Left ventricle myocardium inferior (tissue), 1 donor: ENCODE measurements at places on chromosomes 5 and 9. TPM values are rescaled to one million over a fixed set of nuclear protein-coding genes. Genes with fewer than 3 reads are reported as not detected.

Gene PPP2R2B
- 0.11 TPM for total RNA-seq

DNA sequence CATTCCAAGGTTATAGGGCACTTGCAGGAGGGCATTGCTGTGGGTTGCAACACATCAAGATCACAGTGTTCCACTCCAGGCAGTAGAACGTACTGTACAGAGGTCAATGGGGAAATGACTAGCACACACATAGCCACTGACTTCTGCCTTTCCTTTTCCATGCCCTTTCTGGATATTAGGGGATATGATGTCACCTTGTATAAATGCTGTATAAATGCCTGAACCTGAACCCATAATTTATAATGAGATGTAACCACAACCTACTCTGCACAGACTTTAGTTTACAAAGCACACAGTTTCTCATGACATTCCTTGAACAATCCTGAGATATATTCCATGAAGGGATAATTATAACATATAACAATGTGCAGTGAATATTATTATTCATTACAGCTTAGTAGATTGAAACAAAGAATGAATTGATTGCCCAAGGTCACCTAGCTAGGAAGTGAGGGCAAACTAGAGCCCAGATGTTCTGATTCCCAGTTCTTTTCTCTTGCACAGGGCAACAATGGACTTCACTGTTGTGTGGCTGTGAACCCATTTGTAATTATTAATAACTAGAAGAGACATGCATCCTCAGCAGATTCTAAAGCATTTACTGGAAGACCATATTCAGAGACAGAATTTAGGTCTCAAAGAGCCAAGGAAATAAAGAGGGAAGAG is 5.6 kb upstream of the ABLIM3 start:
- DNase-seq: no peak

- no peak for DNase-seq
Observed at GRCh38 chr9:69395718-69396117, 70.7 kb downstream of the ENTREP1 start.

- DNase-seq: no peak
Observed at GRCh38 chr5:150272531-150272930, 17.0 kb downstream of the CAMK2A start.

GRCh38 chr5:180471866-180472265 is 22.3 kb upstream of the CNOT6 start:
- no peak for DNase-seq
